ENCODE measurements at places on chromosomes 4 and X. TPM values are rescaled to one million over a fixed set of nuclear protein-coding genes. Genes with fewer than 3 reads are reported as not detected.

The MXRA5 gene
- total RNA-seq, result 3.1 TPM

- no peak for DNase-seq
Observed at GRCh38 chr4:76781698-76782595, 116.0 kb downstream of the SOWAHB start.

The MAGEB10 gene
- not detected for total RNA-seq

GRCh38 chr4:143458966-143459365 is 54.5 kb upstream of the SMARCA5 start:
- no peak for DNase-seq
